ENCODE measurements at places on chromosomes 16 and 17.

GRCh38 chr17:53924530-53925455 is 102.1 kb downstream of the KIF2B start:
- DNase-seq, result no peak

DNA sequence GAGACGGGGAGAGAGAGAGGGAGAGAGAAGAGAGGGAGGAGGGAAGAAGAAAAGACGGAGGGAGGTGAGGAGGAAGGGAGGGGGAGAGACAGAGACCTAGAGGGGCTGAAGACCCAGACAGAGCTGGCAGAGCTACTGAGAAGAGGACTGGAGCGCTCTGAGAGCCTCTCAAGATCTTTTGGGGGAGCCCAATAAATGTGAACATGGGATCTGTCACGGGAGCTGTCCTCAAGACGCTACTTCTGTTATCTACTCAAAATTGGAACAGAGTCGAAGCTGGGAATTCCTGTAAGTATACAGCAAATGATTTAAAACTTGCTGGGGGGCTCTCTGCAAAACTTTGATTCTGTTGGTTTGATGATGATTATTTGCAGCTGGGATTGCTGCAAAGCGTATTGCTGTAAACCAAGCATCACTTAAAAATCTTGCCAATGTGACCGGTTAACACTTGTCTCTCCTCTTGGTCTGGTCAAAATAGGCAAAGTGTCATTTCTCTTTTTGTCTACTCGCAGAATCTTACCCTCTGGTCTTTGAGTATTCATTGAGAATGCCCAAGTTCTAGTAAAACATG is 344 bp downstream of the CNTNAP4 start:
- no peak for DNase-seq

- DNase-seq, result no peak
Measured at GRCh38 chr16:23920899-23921298, 85.1 kb downstream of the PRKCB start.

DNA sequence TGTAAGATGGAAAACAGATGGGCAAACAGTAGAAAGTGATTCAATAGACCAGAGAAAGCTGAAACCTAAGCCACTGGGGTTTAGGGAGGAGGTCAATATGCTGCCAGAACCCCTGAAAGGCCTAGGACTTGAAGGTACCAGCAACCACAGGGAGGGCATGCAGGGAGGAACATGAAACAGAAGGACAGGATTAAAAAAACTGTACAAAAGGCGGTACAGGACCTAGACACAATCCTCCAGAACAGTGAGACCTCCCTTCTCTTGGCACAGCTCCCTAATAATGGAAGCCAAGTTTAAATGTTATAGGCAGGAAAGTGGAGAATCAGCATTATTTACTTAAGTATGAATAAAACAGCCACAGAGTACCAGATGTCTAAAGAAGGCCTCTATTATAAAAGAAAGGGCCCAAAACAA is 105.5 kb downstream of the SPAG9 start:
- DNase-seq, result no peak

DNA sequence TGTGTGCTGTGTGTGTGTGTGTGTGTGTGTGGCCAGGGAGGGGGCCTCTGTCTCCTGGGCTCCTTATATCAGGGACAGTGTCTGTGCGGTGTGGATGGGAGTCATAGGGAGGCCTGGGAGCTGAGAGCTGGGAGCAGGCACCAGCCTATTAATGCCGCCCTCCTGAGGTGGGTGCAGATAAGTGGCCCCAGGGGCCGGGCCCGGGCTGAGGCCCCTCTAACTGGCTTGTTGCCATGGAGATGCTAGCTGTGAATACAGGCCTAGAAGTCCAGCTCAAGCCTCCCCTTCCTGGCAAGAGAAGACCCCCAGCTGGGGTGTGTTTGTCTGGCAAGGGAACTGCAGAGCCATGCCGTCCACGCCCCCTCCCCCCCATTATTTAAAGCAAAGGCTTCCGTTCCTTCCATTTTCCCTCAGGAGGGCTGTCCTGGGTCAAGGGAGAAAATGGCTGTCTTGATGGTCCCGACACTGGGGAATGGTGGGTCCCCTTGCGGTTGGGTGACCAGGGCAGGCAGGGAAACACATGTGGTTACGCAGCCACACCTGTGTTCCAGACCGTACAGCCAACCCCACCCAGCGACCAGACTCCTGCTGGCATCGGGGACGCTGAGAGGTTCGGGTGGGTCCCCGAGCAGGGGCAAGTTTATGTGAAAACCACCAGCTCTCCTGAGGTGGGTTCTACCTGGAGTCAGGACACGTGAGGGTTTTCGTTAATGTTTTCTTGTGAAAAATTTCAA is 141.1 kb downstream of the MRM1 start:
- no peak for DNase-seq

DNA sequence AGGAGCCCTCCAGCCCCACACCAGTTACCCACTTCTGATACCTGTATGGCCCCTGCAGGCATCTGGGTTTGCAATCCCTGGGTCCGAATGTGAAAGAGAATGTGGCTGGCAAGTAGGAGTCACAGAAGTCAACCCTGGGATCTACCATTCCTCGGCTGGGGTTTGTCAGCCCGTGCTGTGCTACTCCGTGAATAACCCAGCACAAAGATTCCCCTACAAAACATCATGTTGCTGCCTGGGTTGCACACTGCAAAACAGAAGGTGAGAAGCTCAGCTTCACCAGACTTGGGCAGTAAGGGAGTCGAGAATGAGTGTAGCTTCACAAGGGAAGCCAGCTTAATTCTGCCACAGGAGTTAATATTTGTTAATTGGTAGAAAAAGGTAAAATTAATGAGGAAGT is 137.1 kb downstream of the ZFHX3 start:
- no peak for DNase-seq

DNA sequence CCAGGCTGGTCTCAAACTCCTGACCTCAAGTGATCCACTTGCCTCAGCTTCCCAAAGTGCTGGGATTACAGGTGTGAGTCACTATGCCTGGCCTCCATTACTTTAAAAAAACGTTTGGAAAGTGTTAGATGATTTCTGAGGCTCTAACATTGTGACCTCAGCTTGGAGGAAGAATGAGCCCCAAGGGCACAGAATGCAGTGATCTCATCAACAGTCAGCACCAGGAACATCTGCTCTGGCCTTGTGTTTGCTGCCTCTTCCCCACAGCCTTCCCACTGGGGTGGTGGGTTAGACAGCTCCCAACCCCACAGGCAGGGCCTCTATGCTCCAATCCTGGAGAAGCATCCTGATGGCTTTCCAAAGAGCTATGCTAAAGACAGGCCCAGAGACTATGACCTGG is 37.7 kb upstream of the SREBF1 start:
- DNase-seq, result no peak

- DNase-seq, result no peak
Measured at GRCh38 chr16:25783226-25783625, 91.5 kb downstream of the HS3ST4 start.

DNA sequence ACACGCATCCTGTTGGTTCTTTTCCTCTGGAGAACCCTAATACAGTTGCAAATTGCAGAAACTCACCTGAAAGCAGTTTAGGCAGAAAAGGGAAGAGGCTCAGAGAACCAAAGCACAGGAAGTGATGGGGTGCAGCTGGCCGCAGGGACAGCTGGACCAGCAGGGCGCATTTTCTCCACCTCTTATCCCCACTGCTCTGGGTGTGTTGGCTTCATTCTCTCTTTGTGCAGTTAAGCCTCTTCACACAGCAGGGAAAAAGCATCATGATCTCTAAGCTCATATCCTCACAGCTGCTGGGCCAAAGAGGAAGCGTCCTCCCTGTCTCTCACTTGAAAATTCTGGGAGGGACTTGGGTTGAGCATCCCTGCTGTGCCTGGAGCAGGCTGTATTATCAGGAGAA is 20.0 kb upstream of the LRRC75A start:
- no peak for DNase-seq

GRCh38 chr17:15101175-15101574 is 164.0 kb downstream of the PMP22 start:
- DNase-seq, result no peak

GRCh38 chr16:88885693-88886280 is 19.3 kb upstream of the PABPN1L start:
- DNase-seq, result no peak

GRCh38 chr17:40181205-40181604 is 3.9 kb downstream of the RAPGEFL1 start:
- DNase-seq, result no peak

GRCh38 chr16:537415-538335 is 10.2 kb downstream of the CAPN15 start:
- no peak for DNase-seq

GRCh38 chr16:79132701-79133100 is 467.8 kb downstream of the MAF start:
- no peak for DNase-seq

- DNase-seq, result no peak
Measured at GRCh38 chr16:84331998-84332780, 36.1 kb upstream of the ATP2C2 start.
